ENCODE measurements at places on chromosomes 4 and X.

DNA sequence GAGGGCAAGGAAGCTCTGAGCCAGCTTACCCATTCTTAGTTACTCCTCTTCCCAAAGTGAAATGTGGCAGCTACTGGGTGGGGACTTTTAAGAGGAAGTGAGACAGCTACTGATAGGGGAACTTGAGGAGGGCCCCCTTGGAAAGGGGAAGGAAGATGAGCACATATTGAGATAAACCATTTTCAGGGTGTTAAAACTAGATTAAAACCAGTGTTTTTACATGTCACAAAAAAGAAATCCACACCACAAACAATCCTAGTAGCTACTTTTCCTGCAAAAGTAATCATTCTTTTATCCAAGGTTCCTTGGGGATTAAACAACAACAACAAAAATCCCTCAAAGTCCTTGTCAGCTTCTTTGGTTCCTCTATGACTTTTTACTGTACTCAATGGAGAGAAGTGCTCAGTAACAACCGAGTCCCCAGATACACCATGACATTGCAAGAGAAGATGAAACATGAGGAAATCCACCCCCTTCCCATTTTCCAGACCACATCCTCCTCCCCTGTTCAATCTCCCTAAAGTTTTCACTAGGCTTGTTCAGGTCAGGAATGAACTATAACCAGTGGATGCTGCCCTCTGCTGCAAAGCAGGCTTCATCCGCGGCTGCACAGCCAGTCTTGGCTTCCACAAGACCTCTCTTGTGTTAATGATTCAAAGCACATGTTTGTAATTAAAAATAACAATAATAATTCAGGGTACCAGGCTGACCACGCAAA, 113.5 kb upstream of the TMEM164 start:
- no peak for DNase-seq

DNA sequence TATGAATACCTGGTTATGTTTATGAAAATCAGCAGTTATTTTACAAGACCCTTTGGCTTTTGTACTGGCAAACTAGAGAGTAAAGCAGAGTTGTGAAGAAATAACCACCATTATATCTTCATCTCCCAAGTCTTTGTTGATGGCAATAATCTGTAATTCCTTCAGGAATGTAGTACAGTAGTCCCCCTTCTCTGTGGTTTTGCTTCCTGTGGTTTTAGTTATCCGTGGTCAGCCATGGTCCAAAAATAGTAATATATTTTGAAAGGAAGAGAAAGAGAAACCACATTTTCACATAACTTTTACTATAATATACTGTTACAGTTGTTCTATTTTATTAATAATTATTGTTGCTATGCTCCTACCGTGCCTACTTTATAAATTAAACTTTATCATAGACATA, 27.8 kb downstream of the BANK1 start:
- no peak for DNase-seq

GRCh38 chr4:88939697-88940096, 117.3 kb downstream of the FAM13A start:
- DNase-seq: no peak

DNA sequence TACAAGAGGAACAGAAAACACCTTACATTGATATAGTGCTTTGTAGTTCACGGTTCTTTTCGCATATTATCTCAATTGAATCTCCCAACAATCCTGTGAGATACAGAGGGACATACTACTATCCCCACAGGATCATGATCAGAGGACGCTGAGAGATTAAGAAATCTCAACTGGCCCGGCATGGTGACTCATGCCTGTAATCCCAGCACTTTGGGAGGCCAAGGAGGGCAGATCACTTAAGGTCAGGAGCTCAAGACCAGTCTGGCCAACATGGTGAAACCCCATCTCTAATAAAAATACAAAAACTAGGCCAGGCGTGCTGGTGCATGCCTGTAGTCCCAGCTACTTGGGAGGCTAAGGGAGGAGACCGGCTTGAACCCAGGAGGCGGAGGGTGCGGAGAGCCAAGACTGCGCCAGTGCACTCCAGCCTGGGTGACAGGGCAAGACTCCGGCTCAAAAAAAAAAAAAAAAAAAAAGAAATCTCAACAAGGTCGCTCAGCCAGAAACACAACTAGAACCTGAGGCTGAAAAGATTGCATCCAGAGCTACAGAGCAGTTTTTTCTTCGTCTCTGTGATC, 7.4 kb downstream of the APOO start:
- DNase-seq: no peak

GRCh38 chrX:139936259-139936658, 3.4 kb upstream of the ATP11C start:
- DNase-seq: no peak

DNA sequence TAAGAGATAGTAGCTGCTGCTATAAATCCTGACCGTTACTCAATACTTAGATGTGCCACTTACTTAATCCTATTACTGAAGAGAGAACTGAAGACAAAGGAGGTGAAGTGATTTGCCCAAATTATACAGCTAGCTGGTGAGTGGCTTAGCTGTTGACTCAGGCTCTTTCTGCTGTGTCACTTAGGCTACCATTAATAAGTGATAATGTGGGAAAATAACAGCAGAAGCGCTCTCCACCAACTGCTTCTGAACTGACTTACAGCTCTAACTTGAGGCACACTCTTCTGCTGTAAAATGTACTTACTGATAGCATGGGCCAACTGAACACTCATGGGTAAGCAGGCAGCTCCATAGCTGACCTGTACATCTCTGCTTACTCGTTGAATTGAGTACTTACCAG, 7.5 kb upstream of the KLHL5 start:
- no peak for DNase-seq

GRCh38 chr4:121777625-121778024, 12.7 kb upstream of the SMIM43 start:
- no peak for DNase-seq

DNA sequence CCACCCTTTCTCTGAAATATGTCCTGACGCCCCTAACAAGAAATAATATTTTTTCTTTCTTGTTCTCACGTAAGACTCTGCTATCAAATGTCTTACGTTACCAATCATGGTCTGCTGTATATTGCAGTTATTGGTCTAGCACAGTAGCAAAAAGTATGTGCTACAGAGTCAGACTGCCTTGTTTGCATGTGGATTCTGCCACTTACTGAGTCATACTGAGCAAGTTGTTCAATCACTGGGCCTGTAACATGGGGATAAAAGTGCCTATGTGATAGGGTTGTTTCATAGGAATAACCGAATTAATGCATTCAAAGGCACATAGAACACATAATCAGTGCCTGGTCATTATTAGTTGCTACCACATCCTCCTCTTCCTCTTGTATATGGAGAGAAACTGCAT, 14.1 kb downstream of the RPGR start:
- no peak for DNase-seq

- no peak for DNase-seq
These were observed 41.1 kb downstream of the ADGRA3 start for GRCh38 chr4:22474636-22475310.

DNA sequence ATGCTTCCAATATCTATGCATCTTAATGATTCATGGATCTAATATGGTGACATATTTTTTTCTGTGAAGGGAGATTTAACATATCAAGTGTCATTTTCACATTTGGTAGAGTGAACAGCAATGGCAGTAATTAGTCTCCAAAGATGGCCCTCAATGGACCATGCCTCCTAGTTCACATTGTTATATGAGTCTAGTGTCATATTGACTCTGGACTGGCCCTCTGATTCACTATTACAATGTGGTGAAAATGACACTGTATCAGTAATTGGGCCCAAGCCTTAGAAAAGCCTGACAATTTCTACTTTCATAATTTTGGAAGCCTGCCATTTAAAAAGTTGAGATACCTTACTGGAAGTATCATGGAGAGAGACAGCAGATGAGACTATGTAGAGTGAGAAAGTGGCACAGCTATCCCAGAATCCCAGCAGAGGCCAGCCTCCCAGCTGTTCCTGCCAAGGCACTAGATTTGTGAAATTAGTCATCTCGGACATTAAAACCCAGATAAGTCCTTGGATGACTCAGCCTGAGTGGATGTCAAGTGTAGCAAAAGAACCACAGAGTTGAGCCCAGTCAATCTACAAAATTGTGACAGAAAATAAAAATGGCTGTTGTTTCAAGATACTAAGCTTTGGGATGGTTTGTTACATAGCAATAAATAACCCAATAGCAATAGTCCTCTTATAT, 68.4 kb downstream of the ARHGEF38 start:
- no peak for DNase-seq

DNA sequence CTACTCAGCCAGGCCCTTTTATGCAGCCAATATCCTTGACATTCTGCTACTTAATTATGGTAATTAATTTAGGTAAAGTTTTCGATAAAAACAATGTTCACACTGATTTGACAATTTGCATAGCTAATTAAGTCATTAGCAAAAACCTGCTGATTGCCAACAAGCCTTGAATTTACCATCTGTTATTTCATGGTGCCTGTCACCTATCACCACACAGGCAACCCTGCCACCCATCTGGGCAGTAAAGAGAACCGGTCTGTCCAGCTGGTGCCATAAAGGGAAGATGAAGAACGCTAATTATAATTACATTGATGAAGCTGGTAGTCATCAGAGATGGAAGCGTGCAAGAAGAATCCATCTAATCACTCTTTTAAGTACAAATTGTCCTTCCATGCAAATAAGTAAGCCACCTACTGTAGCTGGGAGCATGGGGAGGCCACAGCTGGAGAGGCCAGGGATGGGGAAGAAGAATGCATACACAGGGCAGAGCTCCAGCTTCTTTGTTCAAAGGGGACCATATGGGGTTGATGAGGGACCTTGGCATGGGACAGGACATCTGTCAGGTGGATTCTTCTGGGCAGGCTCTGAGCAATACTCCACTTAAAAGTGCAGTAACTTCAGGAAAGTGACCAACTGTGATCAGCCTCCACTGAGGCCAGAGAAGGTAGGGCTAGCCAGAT, 277.3 kb upstream of the TAPT1 start:
- DNase-seq: peak; percentile 50

DNA sequence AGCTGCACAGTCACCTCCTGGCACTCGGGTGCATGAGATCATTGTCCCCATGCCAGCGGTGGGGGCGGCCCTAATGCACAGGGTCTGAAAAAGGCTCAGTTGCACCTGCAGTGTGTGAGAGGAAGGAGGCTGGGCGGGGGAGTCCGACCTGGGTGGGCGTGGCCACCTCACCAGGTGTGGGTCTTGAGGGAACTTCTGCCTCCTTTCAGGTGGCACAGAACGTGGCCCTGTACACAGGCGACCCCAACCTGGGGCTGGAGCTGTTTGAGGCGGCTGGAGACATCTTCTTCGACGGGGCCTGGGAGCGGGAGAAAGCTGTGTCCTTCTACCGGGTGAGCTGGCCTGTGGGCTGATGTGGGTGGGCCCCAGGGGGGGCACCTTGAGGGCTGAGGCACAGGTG, 34.3 kb upstream of the HTRA3 start:
- no peak for DNase-seq

DNA sequence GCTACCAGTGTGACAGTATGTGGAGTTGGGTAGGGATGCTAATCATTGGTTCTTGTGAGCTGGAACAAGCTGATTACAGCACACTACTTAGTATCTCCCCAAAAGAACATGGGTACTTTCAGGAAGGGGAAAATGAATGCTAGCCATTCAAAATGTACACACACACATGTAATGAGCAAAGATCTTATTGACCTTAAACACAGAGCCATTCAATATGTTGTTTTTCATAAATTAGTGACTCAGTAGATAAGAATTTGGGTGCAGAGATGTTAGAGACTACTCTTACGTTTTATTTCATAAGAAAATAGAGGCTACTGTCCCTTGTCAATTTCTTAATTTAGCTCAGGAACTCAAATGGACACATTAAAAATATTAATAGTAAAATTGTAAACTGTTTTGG, 509.5 kb upstream of the ATOH1 start:
- no peak for DNase-seq

DNA sequence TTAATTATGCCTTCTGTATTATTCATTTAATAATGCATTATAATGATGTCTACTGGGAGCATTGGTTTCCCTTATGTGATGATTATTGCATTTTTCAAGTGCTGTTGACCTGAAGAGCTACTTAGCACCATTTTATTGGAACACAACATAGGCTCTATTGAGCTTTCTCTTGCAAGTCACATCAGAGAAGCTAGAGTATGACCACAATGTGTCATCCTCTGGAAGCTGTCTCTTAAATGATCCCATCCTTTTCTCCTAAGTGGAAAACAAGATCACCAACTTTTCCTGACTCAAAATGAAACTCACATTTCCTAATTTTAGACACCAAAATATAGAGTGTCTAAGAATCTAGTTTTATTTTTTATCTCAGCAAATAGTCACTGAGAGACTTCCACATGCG, 1451.9 kb downstream of the PCDH7 start:
- DNase-seq: no peak

GRCh38 chrX:68018248-68019203, 414.8 kb downstream of the OPHN1 start:
- no peak for DNase-seq

- no peak for DNase-seq
These were observed 214.7 kb downstream of the ZNF674 start for GRCh38 chrX:46330513-46330912.

DNA sequence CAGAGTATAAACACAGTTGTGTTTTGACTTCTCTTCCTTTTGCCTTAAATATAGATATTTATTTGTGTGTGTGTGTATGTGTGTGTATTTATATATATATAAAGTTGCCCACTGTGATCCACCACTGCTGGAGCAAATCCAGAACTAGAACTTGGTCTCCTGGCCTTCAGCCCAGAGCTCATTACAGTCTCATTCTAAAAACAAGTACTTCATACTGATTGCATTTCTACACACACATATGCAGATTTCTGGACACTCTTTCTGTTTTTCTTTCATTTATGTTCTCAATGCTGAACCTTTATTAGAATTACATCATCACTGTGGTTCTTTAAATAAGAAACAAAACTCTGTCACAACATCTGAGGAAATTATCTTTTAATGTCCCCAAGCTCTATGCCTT, 381 bp downstream of the TXK start:
- DNase-seq: no peak

DNA sequence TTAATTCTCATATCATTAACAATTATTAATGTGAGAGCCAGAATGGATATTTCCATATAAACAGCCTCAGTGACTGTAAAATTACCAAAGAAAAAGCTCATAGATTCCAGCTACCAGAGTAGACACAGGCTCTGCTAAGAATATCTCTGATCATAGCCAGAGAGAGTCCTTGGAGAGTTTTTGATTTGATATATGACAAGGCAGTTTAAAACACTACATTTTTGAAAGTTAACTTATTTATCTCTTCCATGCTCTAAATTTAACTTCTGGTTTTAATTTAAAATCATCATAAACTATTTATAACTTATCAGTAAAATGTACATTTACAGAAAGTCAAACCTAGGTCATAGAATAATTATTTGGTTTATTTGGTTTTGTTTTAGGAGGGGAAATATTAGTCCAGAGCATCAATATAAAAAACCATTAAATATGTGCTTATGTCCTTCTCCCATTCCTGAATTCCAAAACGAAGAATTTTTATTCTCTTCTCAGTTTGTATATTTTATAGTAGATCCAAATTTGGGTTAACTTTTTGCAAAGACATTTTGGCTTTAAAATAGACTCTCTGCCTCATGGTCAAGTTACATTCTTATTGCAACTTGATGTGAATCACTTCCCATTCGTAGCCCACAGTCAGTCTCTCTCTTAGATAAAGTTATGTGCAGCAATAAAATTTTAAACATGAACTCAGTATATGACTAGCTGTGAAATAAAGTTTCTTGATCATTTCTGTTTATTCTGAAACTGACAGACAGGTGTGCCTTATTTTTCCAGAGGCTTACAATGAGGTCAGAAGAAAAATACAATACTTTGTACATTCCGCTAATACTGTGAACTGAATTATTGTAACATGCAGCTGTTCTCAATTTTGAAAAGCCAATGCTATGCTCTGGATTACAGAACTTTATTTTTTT, 267.1 kb downstream of the PAPSS1 start:
- DNase-seq: no peak
